ENCODE measurements at places on chromosomes 6 and 20.

DNA sequence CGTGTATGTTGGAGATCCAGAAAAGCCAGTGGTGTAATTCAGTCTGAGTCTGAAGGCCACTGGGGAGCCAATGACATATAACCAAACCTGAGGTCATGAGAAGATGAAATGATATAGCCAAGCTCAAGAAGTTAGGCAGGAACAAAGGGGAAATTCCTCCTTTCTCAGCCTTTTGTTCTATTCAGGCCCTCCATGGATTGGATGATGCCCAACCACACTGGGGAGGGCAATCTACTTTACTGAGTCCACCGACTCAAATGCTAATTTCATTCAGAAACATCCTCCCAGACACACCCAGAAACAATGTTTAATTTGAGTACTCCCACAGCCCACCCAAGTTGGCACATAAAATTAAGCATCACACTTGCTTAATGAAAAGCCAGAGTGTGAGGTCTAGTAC, 183.6 kb downstream of the GJA1 start:
- no peak for DNase-seq

DNA sequence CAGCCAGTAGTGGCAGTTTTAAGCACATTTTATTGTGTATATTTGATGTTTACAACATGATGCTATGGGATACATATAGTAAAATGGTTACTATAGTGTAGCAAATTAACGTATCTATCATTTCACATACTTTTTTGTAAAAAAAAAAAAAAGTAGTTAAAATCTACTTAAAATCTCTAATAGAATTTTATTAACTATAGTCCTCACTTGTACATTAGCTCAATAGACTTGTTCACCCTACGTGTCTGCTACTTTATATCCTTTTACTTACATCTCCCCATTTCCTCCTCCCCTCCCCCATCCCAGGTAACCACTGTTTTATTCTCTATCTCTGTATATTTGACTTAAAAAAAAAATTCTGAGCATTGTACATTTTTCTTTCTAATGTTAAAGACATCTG, 23.0 kb downstream of the GTPBP2 start:
- DNase-seq: no peak

GRCh38 chr20:37741055-37741454, 47.2 kb downstream of the CTNNBL1 start:
- no peak for DNase-seq

- no peak for DNase-seq
Observed at GRCh38 chr6:113172531-113172966, 684.6 kb upstream of the MARCKS start.

Measured in activated CD4-positive, alpha-beta T cell treated with anti-CD3 and anti-CD28 coated beads for 36 hours (primary cell).